ENCODE measurements at places on chromosomes 2 and 18.

- no peak for DNase-seq
Observed at GRCh38 chr2:201347138-201347537, 10.0 kb downstream of the FLACC1 start.

GRCh38 chr2:27903649-27904404 lies 13.3 kb downstream of the BABAM2 start:
- DNase-seq = no peak

GRCh38 chr18:53531187-53531586 lies 693.3 kb downstream of the MBD2 start:
- no peak for DNase-seq

GRCh38 chr2:221724631-221725203 lies 152.6 kb upstream of the EPHA4 start:
- DNase-seq = no peak

- no peak for DNase-seq
Observed at GRCh38 chr2:128357506-128358370, 39.1 kb upstream of the HS6ST1 start.

- DNase-seq = no peak
Observed at GRCh38 chr2:168692132-168692744, 110.2 kb upstream of the NOSTRIN start.

GRCh38 chr2:230218421-230218820 lies 1.4 kb downstream of the SP110 start:
- no peak for DNase-seq

DNA sequence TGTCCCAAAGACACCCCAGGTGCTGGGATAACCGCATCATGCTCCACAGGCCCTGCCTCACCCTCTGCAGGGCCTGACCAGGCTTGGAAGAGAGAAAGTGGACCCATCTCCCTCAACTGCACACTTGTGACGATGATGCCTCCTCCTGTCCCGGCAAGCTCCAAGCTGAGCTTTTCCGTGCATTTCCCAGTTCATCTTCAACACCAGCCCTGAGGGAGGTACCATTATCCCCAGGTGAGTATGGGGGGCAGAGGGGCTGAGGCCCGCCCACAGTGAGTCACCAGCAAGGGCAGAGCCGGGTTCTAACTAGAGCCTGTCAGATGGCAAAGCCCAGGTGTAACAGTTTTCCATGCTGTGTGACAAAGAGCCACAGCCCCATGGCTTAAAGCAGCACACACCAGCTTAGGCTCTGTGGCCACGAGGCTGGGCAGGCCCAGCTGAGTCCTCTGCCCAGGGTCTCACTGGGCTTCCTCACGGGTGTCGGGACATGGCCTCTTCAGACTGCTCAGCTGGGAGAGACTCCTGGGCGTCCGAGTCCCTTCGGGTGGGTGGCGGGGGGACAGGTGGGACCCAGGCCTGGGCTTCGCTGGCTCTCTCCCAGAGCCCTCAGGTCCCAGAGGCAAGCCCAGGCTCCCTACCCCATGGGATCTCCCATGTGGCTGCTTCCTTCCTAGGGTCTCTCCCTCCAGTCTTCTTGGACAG lies 108.4 kb upstream of the OTOS start:
- DNase-seq = no peak

DNA sequence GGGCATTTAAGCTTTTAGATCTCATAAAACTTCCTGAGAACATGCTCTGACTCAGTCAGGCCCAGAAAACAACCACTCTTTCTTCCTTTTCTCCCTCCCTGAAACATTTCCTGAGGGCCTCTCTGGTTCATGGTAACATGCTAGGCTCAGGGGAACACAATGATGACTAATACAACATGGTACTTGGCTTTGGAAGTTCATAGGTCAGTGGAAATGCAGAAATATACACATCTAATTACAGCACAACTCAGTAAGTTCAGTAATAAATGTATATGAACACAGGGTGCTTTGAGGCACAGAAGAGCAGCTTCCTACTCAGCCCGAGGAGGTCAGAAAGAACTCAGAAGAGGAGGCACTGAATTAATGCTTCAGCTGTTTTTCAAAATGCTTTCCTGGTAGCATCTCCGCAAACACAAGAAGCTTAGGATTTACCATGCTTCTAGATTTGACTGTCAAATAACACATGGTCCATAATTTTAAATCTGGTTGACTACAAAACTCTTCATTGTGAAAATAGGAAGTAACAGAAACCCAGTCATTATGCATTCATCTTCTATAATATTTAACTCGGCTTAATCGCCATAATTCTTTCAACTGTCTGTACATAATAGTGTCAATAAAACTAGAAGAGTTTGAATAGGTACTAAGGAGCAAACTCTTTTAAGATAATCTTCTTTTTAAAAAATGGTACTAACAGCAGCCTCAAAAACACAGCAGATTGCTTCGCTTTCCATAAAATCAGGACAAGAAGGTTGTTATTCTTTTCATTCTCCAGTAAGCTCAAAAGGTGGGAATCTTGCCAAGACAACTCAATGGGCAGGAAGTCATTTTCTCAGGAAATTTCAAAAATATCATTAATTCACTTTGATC lies 251.3 kb downstream of the DLGAP1 start:
- DNase-seq = no peak

DNA sequence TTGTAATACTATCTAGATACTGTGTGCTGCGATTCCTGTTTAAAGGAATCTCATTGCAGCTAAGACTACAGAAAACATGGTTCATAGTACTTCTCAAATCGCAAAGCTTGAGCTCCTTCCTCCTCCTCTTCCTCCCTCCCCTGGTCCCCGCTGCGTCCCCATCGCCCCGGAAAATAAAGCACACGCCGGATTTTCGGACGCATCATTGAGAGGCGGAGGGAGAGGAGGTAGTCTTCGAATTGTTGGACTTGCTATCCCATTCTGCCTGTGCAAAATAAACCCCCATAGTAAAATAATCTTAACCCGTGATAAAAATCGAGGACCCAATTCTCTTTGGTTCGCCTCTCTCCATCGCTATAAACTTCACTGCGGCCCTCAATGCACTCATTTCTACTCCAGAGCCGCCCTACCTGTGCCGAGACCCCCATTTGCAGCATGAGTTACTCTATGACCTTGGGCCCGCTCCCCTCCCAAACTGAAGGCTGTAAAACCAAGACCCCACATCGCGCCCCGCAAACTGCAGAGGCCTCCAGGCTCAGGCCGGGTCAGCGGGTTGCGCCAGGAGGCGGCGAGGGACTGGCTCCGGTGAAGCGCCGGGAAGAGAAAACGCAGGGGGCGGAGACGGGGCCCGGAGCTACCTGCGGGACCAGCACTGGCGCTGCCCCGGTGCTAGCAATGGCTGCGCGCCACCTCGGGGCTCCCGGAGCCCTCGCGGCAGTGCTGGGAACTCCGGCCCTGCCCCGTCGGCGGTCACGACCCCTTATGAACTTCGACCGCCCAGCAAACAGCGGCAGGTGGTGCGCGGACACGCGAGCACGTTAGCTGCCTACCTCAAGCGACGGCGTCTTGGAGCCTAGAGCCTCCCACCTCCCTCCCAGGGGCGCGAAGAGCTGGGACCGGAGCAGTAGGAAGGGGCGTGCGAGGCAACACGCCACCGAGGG lies 649 bp downstream of the ESCO1 start:
- peak; percentile 53 for DNase-seq

DNA sequence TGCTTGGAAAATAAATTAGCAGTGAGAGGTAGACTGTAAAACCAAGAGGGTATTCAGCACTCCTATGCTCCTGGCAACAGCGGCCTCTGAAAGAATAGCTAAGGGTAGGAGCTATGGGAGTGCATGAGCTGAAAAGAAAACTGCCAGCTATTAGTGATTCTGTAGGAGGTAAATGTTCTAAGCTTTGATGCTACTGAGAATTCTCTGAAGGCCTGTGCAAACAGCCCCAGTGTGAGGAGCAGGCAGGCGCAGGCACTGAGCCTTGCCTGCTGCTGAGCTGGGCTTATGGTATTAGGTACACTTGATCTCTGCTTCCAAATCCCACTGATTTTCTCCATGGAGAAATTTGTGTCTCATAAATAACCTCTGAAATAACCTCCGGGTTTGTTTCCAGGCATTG lies 86.7 kb downstream of the NYAP2 start:
- DNase-seq = no peak

- no peak for DNase-seq
Observed at GRCh38 chr2:118654945-118655344, 192.5 kb downstream of the EN1 start.

GRCh38 chr18:13377496-13377895 lies 158.9 kb downstream of the LDLRAD4 start:
- DNase-seq = no peak

DNA sequence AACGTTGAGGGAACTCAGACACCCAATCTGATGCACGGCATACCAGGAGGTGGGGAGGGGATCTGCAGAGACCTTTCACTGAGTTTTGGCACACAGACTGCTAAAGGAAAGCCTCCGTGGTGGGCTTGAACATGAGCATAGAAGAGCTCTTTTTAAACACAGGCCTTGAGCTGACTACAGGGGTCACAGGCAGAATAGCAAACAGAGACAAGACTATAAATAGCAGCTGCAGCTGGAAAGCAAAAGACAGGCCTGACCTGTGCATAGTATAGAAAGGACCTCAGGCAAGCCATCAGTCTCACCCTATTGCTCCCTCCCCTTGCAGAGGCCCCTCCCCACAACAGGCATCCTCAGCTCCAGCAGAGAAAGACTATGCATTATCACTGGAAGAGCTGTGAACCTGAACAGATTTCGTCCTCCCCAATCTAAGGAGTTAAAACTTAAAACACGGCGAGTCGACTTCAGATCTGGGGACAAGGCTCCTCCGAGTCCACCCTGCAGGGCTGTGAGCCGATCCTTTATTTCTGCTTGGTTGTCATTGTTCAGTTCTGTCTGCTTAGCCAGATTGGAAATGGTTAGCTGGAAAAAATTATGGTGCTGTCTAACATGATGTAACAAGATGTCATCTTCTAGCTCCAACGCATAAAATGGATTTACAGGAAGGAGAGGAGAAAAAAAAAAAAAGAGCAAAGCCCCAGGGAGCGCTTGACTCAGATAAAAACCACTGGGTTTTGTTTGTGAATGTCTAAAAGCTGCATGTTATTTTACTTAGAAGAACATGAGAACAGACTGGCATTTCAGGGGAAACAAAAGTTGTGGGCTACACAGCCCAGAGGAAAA lies 25.2 kb upstream of the LCLAT1 start:
- no peak for DNase-seq

Measured in activated T-helper 1 cell treated with anti-CD3 and anti-CD28 coated beads, Interleukin-2, amount 50 U/mL, for 16 hours (primary cell).